ENCODE measurements at places on chromosomes 6 and 20. TPM values are rescaled to one million over a fixed set of nuclear protein-coding genes. Genes with fewer than 3 reads are reported as not detected.

GRCh38 chr6:20377623-20378265 lies 23.9 kb upstream of the E2F3 start:
- DNase-seq = no peak

DNA sequence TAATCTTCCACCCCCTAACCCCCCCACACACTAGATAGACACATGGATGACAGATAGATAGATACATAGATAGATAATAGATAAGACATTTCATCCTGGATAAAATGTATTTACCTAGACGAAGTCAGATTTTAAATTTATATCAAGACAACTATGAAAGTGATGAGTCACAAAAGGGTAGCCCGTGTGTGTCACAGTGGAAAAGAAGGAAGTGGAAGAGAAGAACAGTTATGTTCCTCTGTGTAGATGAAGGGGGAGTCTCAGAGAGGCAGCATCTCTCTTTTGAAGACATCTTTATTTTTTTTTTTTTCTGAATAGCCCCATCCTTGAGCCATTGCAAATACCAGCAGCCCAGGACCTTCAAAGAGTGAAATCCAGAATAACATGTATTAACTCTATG lies 121.7 kb upstream of the VGLL2 start:
- DNase-seq = no peak

DNA sequence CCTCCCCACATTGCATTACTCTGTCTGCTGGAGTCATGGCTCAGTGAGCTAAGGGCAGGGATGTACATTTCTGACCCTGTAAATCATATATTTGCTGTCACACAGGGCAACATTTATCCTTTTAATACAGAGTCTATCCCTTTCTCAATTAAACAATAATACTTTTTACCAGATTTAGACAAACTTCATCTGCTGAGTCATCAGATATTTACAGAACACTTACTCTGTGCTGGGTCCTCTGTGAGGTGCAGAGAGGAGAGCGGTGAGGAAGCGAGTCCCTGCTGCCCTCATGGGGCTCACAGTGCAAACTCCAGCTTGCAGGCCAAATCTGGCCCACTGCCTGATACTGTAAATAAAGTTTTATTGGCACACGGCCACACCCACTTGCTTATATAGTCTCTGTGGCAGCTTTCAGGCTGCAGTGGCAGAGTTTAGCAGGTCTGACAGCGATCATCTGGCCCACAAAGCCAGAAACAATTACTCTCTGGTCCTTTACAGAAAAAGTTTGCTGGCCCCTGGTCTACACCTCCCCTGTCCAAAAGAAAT lies 144.5 kb downstream of the CDH26 start:
- DNase-seq = no peak

DNA sequence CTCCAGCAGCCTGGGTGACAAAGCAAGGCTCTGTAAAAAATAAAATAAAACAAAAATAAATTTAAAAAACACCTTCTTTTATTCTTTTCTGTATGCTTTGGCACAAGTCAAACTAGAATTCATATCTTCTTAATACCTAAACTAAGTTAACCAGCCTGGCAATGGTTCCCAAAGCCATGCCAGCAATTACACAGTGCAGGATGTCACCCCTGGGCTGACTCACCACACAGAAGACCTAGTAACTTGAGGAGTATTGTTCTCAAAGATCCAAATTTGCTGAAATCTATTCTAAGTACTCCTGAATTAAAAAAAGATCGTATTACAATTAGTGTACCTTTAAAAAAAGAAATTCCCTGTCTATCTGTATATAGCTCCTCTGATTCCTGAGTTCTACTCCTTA lies 162.7 kb upstream of the SGK1 start:
- DNase-seq = no peak

GRCh38 chr6:100305209-100305869 lies 159.4 kb downstream of the SIM1 start:
- no peak for DNase-seq

DNA sequence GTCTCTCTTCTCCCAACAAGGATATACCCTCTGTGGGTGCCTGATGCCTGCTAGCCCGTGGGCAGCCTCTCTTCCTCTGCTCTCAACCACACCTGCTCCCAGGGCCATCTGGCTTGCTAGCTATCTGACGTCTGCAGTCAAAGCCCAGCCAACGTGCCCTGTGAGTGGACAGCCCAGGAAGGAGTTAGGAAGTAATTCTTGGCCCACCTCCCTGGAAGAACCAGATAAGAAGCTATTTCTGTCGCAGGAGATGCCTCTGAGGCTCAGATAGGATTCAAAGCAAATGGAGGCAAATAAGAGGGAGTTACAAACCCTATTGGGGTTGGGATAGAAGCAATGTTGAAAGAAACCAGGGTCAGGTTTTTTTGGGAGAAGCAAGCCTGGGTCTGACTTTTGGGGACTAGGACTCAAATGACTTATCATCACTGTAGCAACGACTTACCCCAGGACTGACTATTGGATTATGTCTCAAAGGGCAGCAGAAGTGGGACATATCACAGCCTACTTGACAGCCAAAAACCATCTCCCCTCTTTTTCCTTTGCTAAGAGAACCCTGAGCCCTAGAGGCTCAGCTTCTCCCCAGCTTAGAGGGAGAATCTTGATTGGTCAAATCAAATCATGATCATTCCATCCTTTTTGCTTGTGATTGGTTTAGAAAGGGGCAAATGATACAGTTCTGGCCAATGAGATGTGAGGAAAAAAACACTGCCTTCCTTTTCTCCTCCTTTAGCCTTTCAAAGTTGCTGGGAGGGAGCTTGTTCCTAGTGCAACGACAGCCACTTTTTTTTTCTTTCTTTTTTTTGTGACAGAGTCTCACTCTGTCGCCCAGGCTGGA lies 18.0 kb upstream of the CDK5RAP1 start:
- peak; percentile 67 for DNase-seq

DNA sequence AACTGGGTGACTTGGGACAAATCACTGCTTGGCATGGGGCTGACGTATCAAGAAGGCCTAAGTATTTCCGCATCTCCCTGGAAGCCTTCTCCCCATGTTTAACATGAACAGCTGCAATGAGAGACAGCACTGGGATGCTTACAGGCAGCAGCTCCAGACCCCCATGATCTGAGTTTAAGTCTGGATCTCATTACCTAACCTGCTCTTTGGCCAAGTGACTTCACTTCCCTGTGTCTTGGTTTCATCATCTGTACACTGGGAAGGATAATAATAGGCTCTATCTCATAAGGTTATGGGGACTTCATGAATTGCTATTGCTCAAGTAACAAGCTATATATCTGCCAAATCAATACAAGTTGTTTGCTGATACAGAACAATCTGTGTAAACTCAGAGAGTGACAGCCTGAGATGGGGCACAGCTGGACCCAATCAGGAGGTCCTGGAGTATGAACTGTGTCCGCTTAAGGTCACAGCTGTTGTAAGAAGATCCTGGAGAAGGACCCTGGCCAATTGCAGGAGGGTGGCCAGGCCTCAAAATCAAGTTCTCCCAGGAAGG lies 56.0 kb downstream of the TGM2 start:
- peak; percentile 68 for DNase-seq

DNA sequence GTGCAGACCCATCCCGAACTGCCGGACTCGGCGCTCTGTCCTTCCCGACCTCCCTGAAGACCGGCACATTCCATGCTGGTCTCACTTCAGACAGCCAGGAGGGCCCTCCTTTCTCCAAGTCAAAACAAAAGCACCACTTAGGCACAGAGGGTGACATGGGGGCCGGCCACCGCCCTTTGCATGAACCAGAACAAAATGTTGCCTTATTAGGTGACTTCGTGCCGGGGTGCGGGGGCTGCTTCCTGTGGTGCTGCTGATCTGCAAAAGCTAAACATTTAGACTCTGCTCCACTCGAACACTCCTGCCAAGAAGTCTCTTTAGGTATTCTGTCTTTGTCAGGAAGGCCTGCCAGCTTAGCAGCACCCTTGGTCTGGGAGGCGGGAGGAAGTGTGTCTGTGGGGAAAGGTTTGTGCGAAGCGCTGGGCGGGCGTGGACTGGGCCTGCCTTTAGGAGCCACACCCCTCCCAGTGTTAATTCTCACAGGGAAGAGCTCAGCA lies 133.8 kb downstream of the SMOC2 start:
- DNase-seq = peak; percentile 79

DNA sequence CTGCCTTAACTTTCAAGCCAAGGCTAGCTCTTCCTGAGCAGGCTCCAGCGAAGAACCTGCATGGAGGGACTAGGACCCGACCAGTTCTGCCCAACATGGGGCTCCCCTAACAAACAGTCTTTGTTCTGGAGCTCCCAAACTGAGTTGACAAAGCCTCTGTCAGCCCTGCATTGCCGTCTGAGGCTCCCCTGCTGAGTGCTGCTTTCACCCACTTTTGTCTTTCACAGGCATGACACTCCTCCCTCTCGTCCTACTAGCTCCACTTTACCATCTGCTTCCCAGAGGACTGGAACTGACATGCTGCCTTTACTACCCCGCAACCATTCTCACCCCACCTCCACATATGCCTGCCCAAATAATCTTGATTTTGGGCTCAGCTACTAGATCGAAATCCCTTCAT lies 45.1 kb upstream of the B4GALT5 start:
- DNase-seq = no peak

- no peak for DNase-seq
Observed at GRCh38 chr6:3881711-3882421, 32.7 kb downstream of the FAM50B start.

- no peak for DNase-seq
Observed at GRCh38 chr6:155916846-155917624, 461.4 kb upstream of the NOX3 start.

GRCh38 chr20:46129955-46130481 lies 11.9 kb downstream of the CD40 start:
- DNase-seq = no peak

GRCh38 chr6:78598966-78599365 lies 268.4 kb upstream of the IRAK1BP1 start:
- DNase-seq = no peak

- DNase-seq = no peak
Observed at GRCh38 chr20:8645326-8645725, 423.6 kb upstream of the PLCB4 start.

GRCh38 chr6:148700741-148701311 lies 46.0 kb upstream of the UST start:
- DNase-seq = no peak

MAD2L1BP gene
- 27.2 TPM for total RNA-seq

DEFB124 gene
- 3.3 TPM for total RNA-seq

RNF217 gene
- total RNA-seq = 26.5 TPM

CDK5RAP1 gene
- total RNA-seq = 24.9 TPM

LYRM4 gene
- total RNA-seq = 33.5 TPM

ZSWIM3 gene
- 4.1 TPM for total RNA-seq

PET117 gene
- total RNA-seq = 8.7 TPM

GSTA2 gene
- not detected for total RNA-seq

OLIG3 gene
- total RNA-seq = not detected

GSTA3 gene
- total RNA-seq = not detected
